ENCODE measurements at places on chromosomes 7 and 10. TPM values are rescaled to one million over a fixed set of nuclear protein-coding genes. Genes with fewer than 3 reads are reported as not detected.

GPR26 gene
- not detected for total RNA-seq

SPDYE2B gene
- not detected for total RNA-seq

- no peak for DNase-seq
These were observed 75.6 kb downstream of the GPR26 start for GRCh38 chr10:123741711-123742110.

DNA sequence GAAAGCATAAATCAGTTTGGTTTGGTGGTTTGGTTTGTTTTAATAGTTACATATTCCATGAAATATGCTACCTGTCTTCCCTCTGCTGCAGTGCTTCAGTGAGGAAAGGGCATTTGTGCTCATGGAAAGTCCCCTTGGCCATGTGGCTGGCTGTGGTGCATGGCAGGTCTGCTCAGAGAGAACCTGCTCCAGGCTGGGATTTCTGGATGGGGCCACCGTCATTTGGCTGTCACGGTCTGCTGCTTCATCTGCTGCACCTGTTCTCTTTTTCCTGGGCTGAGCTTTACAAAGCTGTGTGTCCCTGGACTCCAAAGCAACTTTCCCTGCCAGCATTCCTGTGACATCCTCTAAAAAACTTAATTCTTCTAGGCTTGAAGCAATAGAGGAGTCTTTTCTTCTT, 8.9 kb downstream of the CDK14 start:
- DNase-seq, result no peak

GRCh38 chr10:43395571-43396060, 13.4 kb downstream of the HNRNPF start:
- no peak for DNase-seq

All from omental fat pad (tissue), 4 donors.